ENCODE measurements at places on chromosomes 4 and X. TPM values are rescaled to one million over a fixed set of nuclear protein-coding genes. Genes with fewer than 3 reads are reported as not detected.
A peak's percentile ranks its signal among the peaks of the same experiment; 100 is the strongest.

The OPHN1 gene
- 8.6 TPM for total RNA-seq

The AMTN gene
- not detected for total RNA-seq

The CSN1S1 gene
- total RNA-seq, result not detected

The POU3F4 gene
- total RNA-seq, result not detected

The PAGE2 gene
- total RNA-seq, result not detected

The COL4A6 gene
- total RNA-seq, result 0.12 TPM

The FRMPD3 gene
- total RNA-seq, result 0.11 TPM

The STAP1 gene
- total RNA-seq, result not detected

- no peak overlapping the region for H3K4me3 ChIP-seq
- no peak for DNase-seq
- H3K4me1 ChIP-seq, result peaks cover 19% of the 10 kb centered on the region
- no peak overlapping the region for H3K27ac ChIP-seq
Measured at GRCh38 chrX:53269536-53270107, 11.8 kb downstream of the IQSEC2 start.

- no peaks in the 10 kb centered on the region for H3K4me1 ChIP-seq
- H3K36me3 ChIP-seq, result no peaks in the 10 kb centered on the region
- DNase-seq, result no peak
Measured at GRCh38 chr4:74983253-74983635, 50.3 kb downstream of the PARM1 start.

DNA sequence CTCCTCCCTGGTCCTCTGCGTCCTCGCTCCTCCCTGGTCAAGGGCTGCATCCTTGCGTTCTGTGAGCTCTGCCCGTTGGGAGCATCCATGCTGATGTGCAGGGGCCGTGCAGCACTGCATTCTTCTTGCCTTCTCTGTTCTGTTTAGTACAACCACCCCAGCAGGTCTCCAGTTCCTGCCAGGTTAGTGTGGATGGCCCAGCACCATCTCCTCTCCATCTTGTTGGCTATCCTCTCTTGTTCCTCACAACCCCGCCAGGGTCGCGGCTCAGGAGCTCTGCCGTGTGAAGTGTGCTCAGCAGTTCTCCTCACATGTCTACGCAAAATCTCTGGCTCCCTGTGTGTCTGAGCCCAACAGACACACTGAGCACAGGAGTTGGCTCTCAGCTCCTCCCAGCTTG is 10.4 kb upstream of the MAEA start:
- H3K4me3 ChIP-seq, result no peak overlapping the region
- no peaks in the 10 kb centered on the region for H3K36me3 ChIP-seq
- H3K27ac ChIP-seq, result no peak overlapping the region
- DNase-seq, result no peak
- peaks cover 6% of the 10 kb centered on the region for H3K4me1 ChIP-seq
- peaks cover 5% of the 10 kb centered on the region for H3K27me3 ChIP-seq

DNA sequence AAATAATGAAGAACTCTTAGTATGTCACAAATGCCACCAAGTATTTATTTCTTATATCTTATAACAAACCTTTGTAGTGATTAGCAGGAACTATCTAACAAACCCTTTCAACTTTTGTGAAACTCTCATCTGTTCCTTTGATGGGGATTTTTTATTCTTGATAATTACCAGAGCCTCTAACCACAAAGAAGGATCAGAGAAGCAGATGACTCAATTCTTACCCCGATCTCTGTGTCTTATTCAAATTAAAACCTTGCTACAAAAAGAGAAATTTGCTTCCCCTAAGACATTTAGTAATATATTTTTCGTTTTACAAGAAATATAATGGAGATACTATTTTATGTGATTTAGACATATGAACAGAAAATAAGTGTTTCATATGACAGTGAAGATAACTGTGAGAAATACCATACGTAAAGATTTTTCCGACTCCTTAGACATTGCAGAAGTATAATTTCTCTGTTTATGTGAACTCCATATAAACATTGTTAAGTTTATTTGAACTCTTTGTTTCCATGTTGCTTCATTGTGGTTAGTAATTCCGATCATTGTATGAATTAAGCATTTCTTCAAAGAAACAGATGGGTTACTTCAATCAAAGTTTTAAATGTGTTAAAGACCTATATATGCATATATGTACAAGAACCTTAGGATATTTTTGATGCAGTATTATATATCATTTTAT is 205.4 kb downstream of the CFAP299 start:
- DNase-seq, result peak; percentile 16
- H3K4me1 ChIP-seq, result peaks cover 54% of the 10 kb centered on the region
- H3K27ac ChIP-seq, result no peak overlapping the region
- H3K36me3 ChIP-seq, result no peaks in the 10 kb centered on the region

- no peak overlapping the region for H3K4me3 ChIP-seq
- no peaks in the 10 kb centered on the region for H3K36me3 ChIP-seq
- no peak overlapping the region for H3K27ac ChIP-seq
- no peak for DNase-seq
- H3K27me3 ChIP-seq, result peaks cover 64% of the 10 kb centered on the region
- H3K4me1 ChIP-seq, result no peaks in the 10 kb centered on the region
Measured at GRCh38 chr4:4361883-4362282, 25.0 kb upstream of the NSG1 start.

GRCh38 chr4:82559735-82560120 is 2.1 kb downstream of the TMEM150C start:
- DNase-seq, result no peak
- no peak overlapping the region for H3K27ac ChIP-seq
- H3K36me3 ChIP-seq, result peaks cover 5% of the 10 kb centered on the region
- no peak overlapping the region for H3K4me3 ChIP-seq
- H3K4me1 ChIP-seq, result peaks cover 12% of the 10 kb centered on the region

DNA sequence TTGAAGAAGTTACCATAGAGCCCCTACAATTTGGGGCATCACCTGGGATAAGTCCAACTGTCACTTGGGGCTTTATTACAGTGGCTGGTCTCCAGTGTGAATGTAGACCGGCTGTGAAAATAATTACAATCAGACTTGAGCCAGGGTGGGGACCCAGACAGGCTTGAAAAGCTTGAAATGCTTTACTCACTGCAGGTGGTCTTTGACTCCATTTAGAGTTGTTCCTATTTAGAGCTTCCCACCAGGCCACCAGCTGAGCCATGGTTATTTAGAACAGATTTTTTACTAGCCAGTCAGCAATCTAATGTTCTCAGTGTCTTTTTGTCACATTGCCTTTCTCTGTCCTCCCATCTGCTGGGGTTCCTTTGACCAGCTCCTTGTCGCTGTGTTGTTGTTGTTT is 5.7 kb downstream of the ARHGAP10 start:
- H3K4me1 ChIP-seq, result peaks cover 83% of the 10 kb centered on the region
- no peak overlapping the region for H3K27ac ChIP-seq
- no peak for DNase-seq
- H3K36me3 ChIP-seq, result peaks cover 5% of the 10 kb centered on the region
- peak overlapping the region; percentile 13 for H3K4me3 ChIP-seq

DNA sequence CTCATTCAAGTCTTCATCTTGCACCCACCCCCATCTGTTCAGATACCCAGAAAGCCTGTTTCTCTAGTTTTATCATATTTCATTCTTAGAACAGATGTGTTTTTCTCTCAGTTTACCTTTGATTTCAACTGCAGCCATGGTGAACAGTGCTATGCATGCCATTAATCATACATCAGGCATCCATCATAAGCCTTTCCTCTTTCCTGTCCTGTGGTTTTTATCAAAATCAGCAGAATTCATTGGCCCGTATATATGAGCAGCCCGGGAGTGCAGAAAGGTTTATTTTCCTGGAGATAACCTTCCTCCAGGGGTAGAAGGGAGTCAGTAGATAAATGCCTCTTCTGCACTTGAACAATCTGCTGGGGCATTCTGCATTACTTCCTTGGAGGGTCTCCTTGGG is 65.7 kb downstream of the IL21 start:
- no peak for DNase-seq
- H3K27me3 ChIP-seq, result peaks cover 10% of the 10 kb centered on the region
- no peak overlapping the region for H3K27ac ChIP-seq
- H3K4me1 ChIP-seq, result no peaks in the 10 kb centered on the region

GRCh38 chrX:13923289-13923688 is 106.4 kb upstream of the GPM6B start:
- no peak overlapping the region for H3K4me3 ChIP-seq
- H3K27ac ChIP-seq, result no peak overlapping the region
- DNase-seq, result no peak
- no peaks in the 10 kb centered on the region for H3K4me1 ChIP-seq

DNA sequence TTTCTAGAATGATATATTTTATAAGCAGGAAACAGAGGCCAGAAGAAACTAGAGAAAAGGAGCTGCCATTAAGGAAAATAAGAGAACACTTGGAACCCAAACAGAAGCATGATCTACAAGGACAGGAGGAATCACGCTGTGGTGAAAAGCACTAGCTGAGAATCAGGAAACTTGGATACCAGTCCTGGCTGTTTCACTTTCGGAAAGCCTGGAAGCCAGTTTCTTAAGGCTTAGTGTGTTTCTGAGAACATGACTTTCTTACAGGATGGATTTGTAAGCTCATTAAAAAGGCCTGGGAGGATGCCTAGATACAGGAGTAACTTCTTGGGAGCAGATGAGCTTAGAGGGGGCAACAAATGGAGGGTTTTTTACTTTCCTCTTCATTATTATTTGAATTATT is 36.9 kb downstream of the TLL1 start:
- no peak overlapping the region for H3K27ac ChIP-seq
- H3K36me3 ChIP-seq, result no peaks in the 10 kb centered on the region
- DNase-seq, result no peak
- H3K4me3 ChIP-seq, result no peak overlapping the region
- no peaks in the 10 kb centered on the region for H3K27me3 ChIP-seq
- peaks cover 9% of the 10 kb centered on the region for H3K4me1 ChIP-seq

GRCh38 chr4:41791557-41791956 is 43.0 kb upstream of the PHOX2B start:
- DNase-seq, result no peak
- peaks cover 20% of the 10 kb centered on the region for H3K27me3 ChIP-seq
- H3K4me1 ChIP-seq, result no peaks in the 10 kb centered on the region
- no peak overlapping the region for H3K27ac ChIP-seq

- H3K36me3 ChIP-seq, result peaks cover 17% of the 10 kb centered on the region
- peak overlapping the region; percentile 76 for H3K4me3 ChIP-seq
- DNase-seq, result peak; percentile 66
- no peaks in the 10 kb centered on the region for H3K27me3 ChIP-seq
Measured at GRCh38 chr4:55866973-55867574, 13.6 kb downstream of the EXOC1 start.

DNA sequence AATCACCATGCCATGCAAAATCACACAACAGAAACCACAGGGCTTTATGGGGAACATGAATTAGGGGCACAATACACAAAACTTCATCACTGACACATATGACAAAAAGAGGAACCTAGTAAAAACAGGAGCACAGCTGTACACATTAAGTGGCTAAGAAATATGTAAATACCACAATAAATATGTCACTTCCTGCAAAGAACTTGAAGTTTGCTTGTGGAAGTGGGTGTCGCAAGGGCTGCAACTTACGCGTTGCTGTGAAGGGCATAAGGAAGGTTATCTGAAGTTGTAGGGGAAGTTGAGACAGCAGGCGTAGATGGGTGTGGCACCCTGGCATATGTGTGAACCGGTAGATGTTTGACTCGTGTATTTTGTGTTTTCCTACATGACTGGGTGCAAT is 42.4 kb downstream of the CLCN4 start:
- H3K27me3 ChIP-seq, result peaks cover 1% of the 10 kb centered on the region
- no peak overlapping the region for H3K4me3 ChIP-seq
- no peaks in the 10 kb centered on the region for H3K36me3 ChIP-seq
- H3K27ac ChIP-seq, result no peak overlapping the region
- no peak for DNase-seq

GRCh38 chr4:773214-773613 is 52.7 kb downstream of the CPLX1 start:
- peaks cover 10% of the 10 kb centered on the region for H3K27me3 ChIP-seq
- no peak overlapping the region for H3K4me3 ChIP-seq
- DNase-seq, result no peak
- H3K36me3 ChIP-seq, result peaks cover 64% of the 10 kb centered on the region
- no peak overlapping the region for H3K27ac ChIP-seq
- peaks cover 15% of the 10 kb centered on the region for H3K4me1 ChIP-seq

GRCh38 chrX:149497054-149497453 is 8.1 kb downstream of the IDS start:
- DNase-seq, result no peak
- H3K27me3 ChIP-seq, result peaks cover 2% of the 10 kb centered on the region
- H3K27ac ChIP-seq, result peak overlapping the region; percentile 76
- H3K36me3 ChIP-seq, result peaks cover 13% of the 10 kb centered on the region
- H3K4me1 ChIP-seq, result peaks cover 38% of the 10 kb centered on the region
- no peak overlapping the region for H3K4me3 ChIP-seq

- H3K27ac ChIP-seq, result no peak overlapping the region
- H3K27me3 ChIP-seq, result no peaks in the 10 kb centered on the region
- H3K4me3 ChIP-seq, result no peak overlapping the region
- no peaks in the 10 kb centered on the region for H3K4me1 ChIP-seq
- no peak for DNase-seq
Measured at GRCh38 chr4:11439836-11440235, 11.1 kb upstream of the HS3ST1 start.

DNA sequence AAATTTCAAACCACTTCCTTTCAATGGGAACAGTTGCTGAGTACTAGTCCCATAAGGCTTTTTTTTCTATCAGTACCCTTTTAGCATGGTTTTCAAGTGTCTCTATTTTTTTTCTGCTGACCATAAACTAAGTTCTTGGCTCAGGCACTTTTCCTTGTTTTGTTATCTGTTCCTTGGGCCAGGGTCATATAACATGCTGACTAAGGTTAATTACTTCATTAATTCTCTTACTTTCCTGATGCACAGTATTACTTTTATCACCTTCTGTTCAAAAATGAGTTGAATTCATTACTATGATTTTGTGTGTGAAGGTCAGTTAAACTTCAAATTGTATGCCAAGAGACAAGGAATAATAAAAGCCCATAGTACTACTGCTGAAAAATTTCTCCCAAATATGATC is 19.7 kb upstream of the BTC start:
- no peak for DNase-seq
- H3K27me3 ChIP-seq, result peaks cover 3% of the 10 kb centered on the region
- H3K27ac ChIP-seq, result no peak overlapping the region
- H3K36me3 ChIP-seq, result no peaks in the 10 kb centered on the region
- no peaks in the 10 kb centered on the region for H3K4me1 ChIP-seq

- H3K27me3 ChIP-seq, result peaks cover 5% of the 10 kb centered on the region
- H3K27ac ChIP-seq, result no peak overlapping the region
- no peak overlapping the region for H3K4me3 ChIP-seq
- no peaks in the 10 kb centered on the region for H3K4me1 ChIP-seq
Measured at GRCh38 chrX:57918750-57919436, 8.6 kb upstream of the ZXDA start.

DNA sequence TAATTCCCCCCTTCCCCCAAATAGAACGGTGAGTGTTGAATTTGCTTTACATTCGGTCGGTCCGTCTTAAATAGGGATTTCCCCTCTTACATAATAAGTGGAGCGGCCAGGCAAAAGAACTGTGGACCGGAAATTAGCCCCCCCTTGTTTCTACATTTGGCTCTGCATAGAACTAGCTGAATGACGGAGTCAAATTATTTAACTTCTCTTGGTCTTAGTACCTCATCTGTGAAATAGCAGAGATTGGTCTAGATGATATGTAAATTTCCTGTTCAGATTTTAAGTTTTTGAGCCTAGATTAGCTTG is 1.3 kb downstream of the SPATA18 start:
- peaks cover 8% of the 10 kb centered on the region for H3K4me1 ChIP-seq
- no peak for DNase-seq
- H3K4me3 ChIP-seq, result peak overlapping the region; percentile 88

All from HFFc6 (cell line).